ENCODE measurements at places on chromosomes 16 and 17.

DNA sequence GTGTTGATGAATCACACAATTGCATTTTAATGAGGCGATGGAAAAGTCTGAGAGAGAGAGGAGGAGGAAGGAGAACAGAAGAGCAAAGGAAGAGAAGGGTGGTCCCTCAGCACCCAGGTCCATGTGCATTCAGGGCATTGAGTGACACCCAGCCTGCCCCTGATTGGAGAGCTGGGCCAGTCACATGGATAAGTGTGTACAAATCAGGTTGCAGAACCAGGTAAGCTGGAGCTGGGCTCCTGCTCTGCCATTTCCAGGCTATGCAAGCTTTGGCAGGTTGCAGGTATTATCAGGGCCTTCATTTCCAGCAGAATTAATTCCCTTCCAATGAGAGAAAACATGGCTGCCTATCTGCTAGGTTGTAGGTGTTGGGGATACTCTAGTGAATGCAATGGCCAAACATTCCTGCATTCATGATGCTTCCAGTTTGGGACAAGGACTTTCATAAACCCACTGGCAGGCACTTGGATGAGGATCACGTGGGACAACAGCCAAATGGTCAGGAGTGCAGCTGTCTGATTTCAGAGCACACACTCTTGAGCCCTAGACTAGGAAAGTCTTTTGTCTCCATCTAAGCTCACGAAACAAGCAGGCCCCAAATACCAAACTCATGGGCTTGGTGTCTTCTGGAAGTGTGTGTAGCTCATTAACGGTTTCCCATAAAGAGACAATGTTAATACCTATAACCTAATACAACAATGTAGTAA lies 577.9 kb upstream of the CDH5 start:
- DNase-seq, result no peak

GRCh38 chr16:11155284-11155806 lies 100.7 kb downstream of the SOCS1 start:
- no peak for DNase-seq

GRCh38 chr17:81438688-81439087 lies 43.4 kb downstream of the BAHCC1 start:
- DNase-seq, result no peak

DNA sequence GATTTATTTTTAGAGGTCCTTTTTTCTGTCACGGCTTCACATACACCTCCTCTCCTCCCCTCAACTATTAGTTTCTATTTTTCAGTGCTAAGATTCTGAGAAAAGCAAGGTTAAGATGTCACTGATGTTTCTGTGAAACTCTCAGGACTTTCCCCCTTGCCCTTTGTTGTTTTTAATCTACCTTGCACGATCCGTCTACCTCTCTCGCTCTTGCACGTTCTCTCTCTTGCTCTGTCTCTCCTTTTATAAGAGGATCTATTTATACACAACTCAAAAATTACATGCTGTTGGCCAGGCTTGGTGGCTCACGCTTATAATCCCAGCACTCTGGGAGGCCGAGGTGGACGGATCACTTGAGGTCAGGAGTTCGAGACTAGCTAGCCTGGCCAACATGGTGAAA lies 43.6 kb downstream of the RPA1 start:
- DNase-seq, result no peak

GRCh38 chr17:74453665-74454196 lies 12.7 kb upstream of the CD300A start:
- DNase-seq, result no peak

DNA sequence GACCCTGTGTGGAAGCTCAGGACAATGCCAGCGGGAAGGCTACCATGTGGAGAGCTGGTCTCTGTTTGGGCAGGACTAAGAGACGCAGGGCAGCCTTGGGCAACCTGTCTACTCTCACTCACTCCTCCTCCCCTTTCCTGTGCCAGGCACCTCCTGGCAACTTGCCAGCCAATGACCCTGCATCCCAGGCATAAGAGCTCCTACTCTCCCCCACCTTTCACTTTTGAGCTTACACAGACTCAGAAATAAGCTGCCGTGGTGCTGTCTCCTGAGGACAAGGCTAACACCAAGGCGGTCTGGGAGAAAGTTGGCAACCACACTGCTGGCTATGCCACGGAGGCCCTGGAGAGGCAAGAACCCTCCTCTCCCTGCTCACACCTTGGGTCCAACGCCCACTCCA lies 2.6 kb downstream of the HBM start:
- DNase-seq, result no peak

- no peak for DNase-seq
Observed at GRCh38 chr17:39513309-39513708, 52.0 kb downstream of the CDK12 start.

- no peak for DNase-seq
Observed at GRCh38 chr16:60811051-60811608, 1225.1 kb downstream of the CDH8 start.

DNA sequence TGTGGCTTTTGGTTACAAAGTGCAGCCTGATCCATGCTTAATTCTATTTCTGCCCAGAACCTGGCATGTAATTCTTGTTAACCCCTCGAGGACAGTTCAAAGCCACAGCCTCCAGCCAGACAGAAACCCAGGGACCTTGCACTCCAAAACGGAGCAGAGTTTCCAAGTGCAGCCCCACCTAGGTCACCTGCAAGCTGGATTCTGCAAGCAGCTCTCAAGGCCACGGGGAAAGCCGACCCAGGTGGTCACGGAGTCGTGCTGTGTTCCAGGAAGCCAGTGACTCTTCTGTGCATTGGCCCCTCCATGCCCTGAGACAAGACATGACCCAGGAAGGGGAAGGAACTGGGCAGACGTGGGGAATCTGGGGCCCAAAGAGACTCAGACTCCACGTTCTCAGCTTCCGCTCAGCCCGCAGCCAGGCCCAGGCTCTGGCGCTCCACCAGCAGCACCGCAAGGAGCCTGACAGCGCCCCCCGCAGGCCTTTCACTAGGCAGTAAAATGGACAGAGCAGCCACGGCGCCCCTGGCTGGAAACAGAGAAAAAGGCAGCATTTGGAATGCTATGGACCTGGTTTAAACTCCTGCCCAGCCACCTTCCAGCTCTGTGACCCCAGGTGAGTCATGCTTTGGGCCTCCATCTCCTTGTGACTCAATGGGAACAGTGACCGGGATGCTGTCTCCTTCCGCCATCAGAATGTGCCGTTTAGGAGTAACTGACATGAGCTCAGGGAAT lies 27.3 kb upstream of the GSG1L start:
- DNase-seq, result no peak

DNA sequence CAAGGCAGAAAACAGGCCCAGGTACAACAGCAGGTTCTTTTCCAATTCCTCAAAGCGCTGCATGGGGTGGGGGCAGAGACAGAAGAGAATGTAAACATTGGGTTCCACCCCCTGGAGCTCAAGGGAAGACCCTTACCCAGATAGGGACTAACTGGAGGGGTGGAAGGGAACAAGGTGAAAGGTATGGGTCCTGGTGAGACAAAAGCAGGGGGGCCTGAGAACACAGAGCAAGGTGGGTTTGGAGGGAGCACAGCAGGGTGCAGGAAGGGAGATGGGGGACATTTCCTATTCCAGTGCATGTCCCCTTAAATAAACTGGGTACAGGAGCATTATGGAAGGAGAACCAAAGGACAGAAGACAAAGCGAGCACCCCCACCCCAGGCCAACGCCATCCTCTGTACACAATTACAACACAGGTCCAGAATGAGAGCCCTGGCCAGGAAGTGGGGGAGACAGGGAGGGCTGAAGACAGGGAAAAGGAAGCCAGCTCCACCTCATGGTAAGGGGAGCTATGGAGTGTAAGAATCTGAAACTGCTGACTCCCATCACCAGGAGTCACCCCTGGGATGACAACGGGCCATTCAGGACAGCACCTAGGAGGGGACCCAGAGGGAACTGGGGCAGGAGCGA lies 2.1 kb upstream of the CD2BP2 start:
- no peak for DNase-seq

DNA sequence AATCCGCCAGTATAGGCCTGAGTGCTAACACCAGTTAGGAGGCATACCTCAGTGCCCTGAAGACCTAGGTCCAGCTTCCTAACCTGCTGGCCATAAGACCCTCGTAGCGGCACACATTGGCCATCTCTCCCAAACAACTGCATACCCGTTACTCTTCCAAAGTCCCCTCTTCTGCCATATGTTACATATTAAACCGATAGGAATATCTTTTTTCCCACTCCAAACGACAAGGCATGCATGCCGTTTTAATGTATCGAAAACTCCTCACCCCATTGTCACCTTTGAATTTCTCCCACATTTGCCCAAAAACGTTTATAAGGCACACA lies 721 bp upstream of the AXIN2 start:
- no peak for DNase-seq

All from NCI-H2107 (cell line).